ENCODE measurements at places on chromosomes 1 and 21. TPM values are rescaled to one million over a fixed set of nuclear protein-coding genes. Genes with fewer than 3 reads are reported as not detected.

ANKRD35 gene
- total RNA-seq: 2.8 TPM

CD244 gene
- total RNA-seq: not detected

RNF2 gene
- 30.3 TPM for total RNA-seq

OLIG2 gene
- total RNA-seq: not detected

CLCA4 gene
- not detected for total RNA-seq

LRIG2 gene
- total RNA-seq: 20.4 TPM

WNT2B gene
- total RNA-seq: 1.2 TPM

B3GALT2 gene
- 0.13 TPM for total RNA-seq

RORC gene
- total RNA-seq: 0.39 TPM

MPZ gene
- 1.8 TPM for total RNA-seq

TRIM58 gene
- 0.43 TPM for total RNA-seq

All from articular chondrocyte of knee joint (primary cell).